SW 1271 (cell line): ENCODE measurements at places on chromosomes 1 and 21.

DNA sequence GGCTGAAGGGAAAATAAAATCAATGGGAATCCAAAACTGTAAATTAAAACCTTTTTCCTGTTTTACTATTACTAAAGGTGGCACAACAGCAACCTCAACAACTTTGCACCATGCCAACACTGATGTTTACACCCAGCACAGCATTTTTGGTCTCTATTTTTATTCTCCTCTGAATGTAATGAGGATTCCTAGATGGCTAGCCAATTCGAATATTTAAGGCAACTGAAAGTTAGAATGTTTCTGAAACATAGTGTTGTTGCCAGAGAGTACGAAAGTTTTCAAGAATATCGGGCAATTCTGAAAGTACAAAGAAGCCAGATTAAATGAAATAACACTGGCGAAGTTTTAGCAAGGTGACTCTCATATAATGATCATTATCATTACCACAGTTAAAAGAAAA, 40.7 kb downstream of the CHODL start:
- no peak for DNase-seq

DNA sequence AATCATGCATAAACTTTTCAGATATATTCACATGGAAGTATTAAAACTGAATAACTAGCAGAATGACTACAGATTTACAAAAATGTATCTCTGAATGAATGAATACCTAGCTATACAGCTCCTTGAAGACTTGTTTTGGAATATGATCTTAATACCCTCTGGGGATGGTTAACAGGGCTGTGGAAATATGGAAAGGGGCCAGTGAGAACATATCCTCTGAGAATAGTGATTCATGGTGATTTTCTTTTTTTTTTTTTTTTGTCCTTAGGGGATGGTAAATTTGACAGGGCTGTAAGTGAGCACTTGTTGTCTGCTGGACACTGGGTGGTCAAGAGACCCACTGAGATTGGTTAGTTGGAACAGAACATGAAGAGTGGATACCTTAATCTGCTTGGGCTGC, 80.7 kb upstream of the HP1BP3 start:
- DNase-seq, result no peak

- DNase-seq, result no peak
Measured at GRCh38 chr21:39125752-39126485, 57.3 kb downstream of the PSMG1 start.

DNA sequence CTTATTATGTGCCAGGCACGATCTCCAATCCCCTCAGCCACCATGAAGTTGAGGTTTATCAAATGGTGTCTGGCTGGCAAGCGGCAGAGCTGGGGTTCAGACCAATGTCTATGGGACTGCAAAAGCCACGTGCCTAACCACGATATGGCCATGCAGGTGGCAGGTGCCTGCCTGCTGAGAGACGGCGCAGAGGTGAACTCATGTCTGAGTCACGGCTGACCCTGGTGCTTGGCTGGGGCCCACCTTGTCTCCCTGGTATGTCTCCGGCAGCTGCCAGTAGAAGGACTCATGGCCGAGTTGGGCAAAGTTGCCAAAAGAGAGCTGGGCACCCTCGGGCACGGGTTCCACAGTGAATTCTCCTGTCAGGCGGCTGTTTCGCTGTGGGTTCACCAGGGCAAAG, 59.9 kb downstream of the LDLRAD2 start:
- no peak for DNase-seq

- DNase-seq, result no peak
Measured at GRCh38 chr21:41611966-41612606, 104.1 kb upstream of the TMPRSS2 start.

- no peak for DNase-seq
Measured at GRCh38 chr1:244988521-244988920, 124.2 kb upstream of the HNRNPU start.

GRCh38 chr1:151002611-151003010, 4.1 kb downstream of the MINDY1 start:
- no peak for DNase-seq

DNA sequence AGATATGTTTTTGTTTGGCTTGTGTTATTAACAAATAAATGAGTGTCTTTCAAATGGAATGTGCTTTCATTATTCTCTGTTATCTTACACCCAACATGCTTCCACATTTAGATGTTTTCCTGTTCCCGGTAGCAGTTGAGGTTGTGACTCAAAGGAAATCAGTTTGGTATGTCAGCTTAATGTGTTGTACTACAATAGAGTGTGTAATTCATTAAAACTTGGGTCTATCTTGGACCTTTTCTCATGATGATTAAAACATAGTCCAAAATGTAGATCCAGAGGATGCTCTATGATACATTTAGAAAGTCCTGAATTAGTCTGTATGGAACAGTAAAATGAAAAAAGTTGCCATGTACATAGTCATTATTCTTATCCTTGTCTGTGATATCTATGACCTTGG, 26.7 kb downstream of the RTCA start:
- no peak for DNase-seq

DNA sequence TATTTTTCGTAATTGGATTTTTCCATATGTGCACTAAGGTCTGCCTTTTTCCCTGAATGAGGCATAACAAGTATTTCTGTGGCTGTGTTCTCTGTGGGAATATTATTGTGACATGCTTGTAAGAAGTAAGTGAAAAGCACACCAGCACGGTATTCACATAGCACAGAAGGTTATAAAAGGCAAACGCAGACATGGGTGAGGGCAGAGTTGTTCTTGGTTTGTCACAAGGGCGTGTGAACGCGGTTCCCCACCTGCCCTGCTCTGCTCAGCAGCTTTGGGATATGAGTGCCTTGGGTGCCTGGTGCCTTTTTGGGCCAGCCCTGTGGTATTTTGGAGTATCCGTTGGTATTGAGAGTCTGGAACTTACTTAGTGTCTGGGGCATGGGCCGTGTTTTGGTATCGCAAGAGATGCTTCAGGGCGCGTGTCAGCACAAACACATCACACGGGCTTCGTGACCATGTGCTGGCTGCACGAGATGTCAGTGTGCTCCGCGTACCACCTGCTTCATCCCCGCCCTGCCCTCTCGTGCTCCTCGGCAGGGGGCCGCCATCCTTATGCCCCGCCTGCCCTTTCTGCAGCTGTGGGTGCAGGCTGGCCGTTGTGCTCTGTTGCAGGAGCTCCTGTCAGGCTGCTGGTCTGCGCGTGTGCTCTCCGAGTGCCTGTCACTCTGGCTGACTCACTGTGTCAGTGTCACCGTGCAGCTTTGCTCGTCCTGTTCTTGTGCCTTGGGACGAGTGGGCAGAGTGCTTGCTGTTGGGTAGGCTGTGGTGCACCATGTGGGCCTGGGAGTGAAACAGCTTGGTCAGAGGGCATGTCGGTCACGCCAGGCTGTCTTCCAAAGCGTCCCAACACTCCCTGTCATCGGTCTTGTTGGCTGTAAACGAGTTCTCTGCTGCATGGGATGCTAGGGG, 15.0 kb downstream of the SKI start:
- no peak for DNase-seq

- no peak for DNase-seq
Measured at GRCh38 chr1:11984121-11984520, 3.9 kb downstream of the MFN2 start.

DNA sequence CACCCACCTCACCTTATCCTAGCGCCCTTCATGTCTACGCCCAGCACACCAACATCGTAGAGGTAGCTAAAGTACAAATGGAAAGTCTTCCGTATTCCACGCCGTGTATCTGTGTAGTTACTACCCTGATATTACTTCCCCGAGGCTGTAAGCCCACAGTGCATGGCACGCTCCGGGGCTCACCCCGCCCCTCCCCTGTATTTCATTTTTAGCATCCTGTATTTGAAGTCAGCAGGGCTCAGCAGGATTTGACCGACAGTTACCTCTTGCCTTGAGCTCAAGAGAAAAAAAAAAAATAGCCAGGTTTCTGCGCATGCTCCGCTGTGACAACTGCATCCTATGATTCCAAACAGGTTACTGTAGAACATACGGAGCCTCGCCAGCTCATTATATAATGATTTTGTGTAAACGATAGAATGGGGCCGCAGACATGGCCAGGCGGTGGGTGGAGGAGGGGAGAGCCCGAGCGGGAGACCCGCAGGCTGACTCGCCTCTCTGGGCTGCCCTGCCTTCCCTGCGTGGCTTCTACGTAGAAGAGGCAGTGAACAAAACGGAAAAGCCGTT, 1.3 kb downstream of the ABCG1 start:
- peak; percentile 23 for DNase-seq

GRCh38 chr1:24541711-24542346, 14.1 kb upstream of the NCMAP start:
- DNase-seq, result no peak

- no peak for DNase-seq
Measured at GRCh38 chr1:157403203-157403602, 149.1 kb downstream of the FCRL5 start.

- no peak for DNase-seq
Measured at GRCh38 chr1:147725685-147726084, 34.7 kb downstream of the GJA5 start.

DNA sequence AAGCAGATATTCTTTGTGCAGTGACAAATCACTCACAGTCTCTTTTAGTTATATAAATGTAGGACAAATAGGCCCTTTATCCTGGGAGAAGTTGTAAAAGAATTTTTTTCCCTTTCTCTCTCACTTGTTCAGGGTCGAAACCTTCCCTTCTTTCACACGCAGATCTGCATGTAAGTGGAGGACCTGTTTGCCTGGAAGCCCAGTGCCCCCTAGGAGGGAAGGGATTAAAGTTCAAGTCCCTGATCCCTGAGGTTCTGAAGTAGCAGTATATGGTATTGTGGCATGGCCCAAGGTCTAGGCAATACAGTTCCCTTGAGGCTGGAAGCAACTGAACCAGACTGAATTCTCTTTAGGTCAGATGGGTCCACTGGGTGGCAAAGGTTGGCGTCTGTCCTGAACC, 48.6 kb upstream of the PTGFRN start:
- DNase-seq, result no peak

DNA sequence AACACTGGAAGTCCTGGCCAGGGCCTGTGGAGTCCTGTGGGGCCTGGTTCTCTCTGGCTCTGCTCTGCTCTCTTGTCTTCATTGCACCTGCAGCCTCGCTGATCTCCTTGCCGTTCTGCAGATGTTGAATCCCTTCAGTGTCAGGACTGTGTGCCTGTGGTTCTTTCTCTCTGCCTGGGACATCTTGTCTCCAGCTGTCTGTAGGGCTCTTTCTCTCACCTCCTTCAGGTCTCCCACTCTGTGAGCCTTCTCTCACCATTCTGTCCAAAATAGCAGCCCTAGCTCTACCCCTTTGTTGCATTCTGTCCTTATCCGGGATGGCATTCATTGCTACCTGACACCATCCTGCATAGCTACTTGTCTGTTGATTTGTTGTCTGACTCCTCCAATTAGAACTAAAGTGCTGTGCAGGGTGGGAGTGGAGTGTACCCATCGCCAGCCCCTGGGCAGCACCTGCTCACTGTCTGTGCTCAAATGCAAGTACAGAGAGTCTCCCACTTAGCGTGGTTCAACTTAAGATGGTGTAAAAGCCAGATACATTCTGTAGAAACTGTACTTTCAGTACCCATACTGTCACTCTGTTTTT, 8.9 kb downstream of the PGBD2 start:
- no peak for DNase-seq

GRCh38 chr1:227356620-227357146, 38.4 kb upstream of the CDC42BPA start:
- peak; percentile 5 for DNase-seq

GRCh38 chr1:246265481-246265880, 241.6 kb downstream of the SMYD3 start:
- DNase-seq, result no peak

DNA sequence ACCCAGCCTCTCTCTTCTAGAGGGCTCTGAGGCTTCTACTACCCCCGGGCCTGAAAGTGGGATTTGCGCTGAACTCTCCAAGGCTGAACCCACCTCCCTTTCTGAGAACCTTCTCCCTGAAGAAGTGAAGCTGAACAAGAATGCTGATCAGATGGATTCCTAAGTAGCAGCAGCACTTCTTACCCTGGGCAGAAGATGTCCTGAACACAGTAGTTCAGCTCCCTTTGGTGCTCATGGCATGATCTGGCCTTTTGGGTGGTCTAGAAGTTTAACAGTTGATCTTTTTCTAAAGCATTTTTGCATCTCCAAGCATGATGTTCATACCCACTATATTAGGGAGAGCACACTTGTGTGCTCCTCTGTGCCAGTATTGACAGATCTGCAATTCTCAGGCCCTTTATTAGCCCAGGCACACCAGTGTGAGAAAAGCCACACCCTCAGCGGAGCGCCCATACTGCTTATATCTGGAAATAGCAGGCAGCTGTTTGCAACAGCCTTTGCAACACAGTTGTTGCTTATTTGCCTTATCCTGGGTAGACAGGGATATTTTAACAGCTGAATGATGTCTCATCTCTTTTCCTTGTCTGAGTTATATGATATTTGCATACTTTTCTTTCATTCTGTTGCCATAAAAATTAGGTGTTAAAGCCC, 34.2 kb downstream of the CNN3 start:
- no peak for DNase-seq

- no peak for DNase-seq
Measured at GRCh38 chr1:27530192-27530591, 40.2 kb upstream of the WASF2 start.

DNA sequence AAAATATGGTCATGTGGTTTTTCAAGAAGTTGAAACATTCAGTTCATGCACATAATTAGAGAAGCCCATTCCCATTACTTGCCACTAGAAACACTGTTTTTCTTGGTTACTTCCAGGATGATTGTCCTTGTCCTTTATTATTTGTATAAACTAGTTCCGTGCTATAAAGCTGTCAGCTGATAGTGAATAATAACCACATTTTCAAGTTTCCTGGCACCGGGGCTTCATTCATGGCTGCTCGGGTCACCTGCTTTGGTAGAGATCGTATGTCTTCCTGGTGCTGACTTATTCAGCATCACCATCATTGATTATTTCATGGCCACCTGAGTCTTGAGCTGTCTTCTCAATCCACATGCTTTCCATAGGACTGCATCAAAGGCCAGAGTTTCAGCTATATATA, 62.9 kb upstream of the ZNF326 start:
- no peak for DNase-seq

DNA sequence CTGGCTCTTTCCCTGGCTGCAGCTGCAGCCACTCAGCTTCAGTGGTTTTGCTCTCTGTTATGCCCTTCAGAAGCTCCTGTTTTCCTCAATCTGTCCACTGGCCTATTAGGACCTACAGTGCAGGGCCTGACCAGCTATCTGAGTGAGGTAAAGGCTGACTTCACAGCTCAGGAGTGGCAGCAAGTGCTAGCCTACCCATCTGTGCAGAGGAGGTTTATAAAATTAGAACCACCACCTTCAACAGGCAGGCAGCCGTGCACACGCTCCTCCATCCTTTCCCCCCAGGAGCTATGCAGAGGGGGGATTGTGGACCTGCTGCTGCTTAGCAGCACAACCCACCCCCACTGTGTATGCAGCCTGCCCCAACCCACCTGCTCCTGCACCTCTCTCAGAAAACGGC, 8.3 kb downstream of the ADAR start:
- DNase-seq, result no peak

DNA sequence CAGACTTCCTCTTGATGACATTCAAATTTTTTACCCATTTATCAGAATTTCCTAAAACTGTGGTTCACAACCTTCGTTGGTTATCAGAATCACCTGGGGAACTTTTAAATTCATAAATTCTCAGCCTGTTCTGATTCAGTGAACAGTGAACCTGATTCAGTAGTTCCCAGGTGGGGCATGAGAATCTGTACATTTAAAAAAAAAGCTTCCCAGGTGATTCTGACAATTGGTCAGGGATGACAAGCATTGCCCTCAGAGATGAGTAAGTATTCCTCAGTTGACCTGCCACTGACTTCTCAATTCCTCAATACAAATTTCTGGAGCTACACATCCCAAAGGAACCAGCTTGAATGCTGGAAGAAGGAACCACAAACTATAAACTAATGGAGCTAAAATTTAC, 23.5 kb upstream of the CR2 start:
- DNase-seq, result no peak
